ENCODE measurements at places on chromosomes 1 and 21.

- DNase-seq: no peak
Measured at GRCh38 chr1:56535939-56536338, 43.4 kb downstream of the PLPP3 start.

DNA sequence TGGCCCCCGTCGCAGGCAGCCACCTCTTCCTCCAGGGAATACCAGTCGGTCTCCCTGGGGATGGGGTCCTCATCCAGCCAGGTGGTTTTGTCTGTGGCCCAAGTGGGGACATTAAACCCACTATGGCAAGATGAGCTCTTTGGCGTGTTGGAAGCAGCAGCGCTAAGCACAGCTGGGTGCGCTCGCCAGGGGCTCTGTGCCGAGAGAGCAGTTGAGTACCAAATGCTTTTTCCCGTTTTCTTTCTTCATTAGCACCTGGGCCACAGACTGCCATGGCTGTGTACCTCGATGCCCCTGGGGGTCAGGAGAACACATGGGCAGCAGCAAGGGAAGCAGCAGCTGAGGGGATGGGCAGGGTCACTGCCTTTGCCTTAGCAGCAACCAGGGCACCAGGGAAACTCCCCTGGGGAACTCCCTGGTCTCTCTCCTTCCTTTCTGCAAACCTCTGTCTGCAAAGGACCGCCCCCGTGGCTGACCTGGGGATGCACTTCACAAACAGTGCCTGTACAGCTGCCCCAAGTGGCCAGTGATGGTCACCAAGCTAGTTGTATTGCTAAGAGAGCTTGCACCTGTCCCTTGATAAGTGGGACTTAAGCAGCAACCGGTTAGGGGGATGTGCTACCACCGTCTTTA is 31.1 kb downstream of the EDARADD start:
- DNase-seq: peak; percentile 31

DNA sequence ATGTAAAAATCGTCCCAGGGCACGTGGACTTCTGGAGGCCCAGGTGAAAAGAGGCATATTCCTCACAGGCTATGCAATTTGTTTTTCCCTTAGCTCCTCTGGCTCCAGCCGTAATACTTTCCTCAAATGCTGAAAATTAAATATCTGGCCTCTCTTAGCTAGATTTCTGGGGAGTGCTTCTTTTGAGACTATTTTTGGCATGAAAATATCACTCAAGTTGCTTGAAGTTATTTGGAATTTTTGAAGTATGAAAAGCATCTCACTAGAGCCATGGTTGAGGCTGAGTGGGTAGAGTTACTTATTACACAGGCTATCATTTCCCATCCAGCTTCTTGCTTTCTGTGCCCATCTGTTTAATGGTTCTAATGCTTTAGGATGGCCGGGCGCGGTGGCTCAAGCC is 59.7 kb downstream of the MYOM3 start:
- DNase-seq: peak; percentile 20

GRCh38 chr1:3923378-3924185 is 23.5 kb upstream of the C1orf174 start:
- no peak for DNase-seq

DNA sequence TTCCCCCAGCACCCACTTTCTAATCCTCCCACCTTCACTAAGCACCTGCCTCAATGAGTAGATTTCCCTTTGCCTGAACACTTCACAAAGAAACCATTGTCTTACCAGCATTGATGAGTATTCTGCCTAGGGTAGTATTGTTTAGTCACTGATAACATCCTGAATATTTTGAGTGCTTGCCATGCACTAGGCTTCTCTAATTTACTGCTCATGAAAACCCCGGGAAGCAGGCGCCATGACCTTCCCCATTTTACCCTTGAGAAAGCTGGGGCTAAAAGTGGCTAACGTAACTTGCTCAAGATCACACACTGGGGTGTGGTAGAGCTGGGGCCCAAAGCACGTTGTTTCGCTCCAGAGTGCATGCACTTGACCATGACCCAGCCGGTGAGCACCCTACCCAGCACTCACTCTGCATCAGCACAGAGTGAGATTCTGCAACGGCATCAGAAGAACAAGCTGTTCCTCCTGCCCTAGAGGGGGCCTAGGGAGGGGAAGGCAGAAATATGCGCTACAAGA is 10.6 kb upstream of the F3 start:
- peak; percentile 59 for DNase-seq

DNA sequence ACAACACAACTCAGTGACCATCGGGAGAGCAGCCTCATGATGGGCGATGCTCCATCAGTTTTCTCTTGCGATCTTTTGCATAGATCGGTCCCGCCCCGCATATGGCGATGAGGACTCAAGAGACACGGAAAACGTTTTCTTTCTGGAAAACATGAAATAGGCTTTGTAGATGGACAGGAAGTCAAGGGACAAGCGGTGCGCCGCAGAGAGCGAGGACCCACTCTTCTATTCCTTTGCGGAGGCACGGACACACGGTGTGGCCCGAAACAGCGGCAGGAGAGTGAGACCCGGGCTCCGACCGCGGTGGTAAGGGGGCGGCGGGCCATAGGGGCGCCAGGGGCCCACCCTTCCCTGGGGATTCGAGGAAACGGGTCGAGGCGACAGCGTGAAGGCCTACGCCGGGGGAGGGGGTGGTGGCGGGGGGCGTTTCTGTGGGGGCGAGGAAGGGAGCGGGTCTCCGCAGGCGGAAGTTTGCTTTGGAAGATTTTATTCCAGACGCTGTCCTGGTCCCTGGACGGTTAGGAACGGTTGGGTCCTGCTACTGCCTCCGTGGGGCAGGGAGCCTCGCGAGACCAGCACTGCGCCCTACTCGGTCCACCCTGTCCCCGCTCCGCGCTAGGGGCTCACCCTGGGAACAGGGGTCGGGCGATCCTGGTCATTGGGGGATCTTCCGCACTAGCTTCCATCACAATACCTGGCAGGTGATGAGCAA is 796 bp upstream of the TDRKH start:
- peak; percentile 40 for DNase-seq

DNA sequence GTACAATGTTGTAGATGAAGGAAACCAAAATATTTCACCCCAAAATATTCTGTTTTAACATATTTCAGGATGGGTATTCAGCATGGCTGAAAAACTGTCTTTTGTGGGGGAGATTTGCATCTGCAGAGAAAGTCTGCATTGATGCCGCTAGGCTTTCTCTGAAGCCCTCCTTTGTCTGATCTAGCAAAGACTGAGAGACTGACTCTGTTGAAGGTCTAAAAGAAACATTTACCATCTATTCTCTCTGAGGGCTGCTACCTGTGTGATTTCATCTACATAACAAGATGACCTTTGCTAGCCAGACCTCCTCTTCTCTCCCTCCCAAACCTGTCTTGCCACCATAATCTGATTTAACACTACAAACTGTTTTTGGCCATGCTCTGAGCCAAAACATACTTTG is 12.4 kb upstream of the MT1HL1 start:
- DNase-seq: no peak

- no peak for DNase-seq
Measured at GRCh38 chr1:16072616-16073484, 601 bp downstream of the FAM131C start.

- DNase-seq: no peak
Measured at GRCh38 chr1:35650416-35650815, 9.1 kb upstream of the PSMB2 start.

Data from kidney tubule cell (primary cell).